Activated CD4-positive, alpha-beta T cell treated with anti-CD3 and anti-CD28 coated beads for 1 hour (primary cell): ENCODE measurements at places on chromosomes 16 and 17.
A peak's percentile ranks its signal among the peaks of the same experiment; 100 is the strongest.

DNA sequence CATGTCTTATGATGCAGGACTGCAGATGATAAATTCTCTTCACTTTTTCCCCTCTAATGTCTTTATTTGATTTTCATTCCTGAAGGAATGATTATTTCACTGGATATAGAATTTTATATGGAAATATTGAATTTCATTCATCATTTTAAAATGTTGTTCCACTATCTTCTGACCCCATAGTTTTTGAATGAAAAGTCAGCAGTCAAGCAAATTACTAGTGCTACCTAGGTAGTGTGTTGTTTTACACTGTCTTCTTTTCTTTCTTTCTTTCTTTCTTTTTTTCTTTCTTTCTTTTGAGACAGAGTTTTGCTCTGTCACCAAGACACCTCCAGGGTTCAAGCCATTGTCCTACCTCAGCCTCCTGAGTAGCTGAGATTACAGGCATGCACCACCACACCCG is 76.9 kb downstream of the WSB1 start:
- no peak for DNase-seq

DNA sequence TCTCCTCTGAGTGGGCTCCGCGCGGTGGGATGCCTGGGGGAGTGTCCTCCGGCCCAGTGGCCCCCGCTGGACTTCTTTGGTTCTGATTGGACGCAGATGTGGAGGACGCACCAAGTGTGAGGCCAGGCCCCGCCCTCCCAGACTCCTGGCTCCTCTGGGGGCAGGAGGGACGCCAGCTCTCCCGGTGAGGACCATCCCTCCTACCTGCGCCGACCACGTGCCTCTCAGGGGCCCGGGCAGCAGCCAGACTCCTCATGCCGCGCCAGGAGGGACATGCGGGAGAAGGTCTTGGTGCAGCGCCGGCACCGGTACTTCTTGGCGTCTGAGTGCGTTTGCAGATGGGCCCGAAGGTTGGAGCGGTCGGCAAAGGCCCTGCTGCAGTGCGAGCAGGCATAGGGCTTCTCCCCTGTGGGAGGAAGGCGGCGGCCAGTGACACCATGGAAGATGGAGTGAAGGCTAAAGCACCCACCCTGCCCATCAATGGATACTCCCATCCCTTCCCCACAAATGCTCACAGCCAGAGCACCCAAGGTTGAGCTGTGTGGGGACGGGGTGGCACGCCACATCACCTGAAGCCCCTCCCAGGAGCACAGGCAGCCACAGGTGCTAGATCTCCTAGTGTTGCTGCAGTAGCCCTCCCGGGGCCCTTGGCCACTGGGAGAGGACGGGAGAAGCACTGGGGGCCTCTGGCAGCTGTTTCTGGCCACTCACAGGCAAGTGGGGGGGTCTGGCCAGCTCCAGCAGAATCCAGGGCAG is 7.9 kb downstream of the SNAI3 start:
- DNase-seq = no peak

GRCh38 chr17:7987112-7987893 is 15.1 kb upstream of the GUCY2D start:
- no peak for DNase-seq

DNA sequence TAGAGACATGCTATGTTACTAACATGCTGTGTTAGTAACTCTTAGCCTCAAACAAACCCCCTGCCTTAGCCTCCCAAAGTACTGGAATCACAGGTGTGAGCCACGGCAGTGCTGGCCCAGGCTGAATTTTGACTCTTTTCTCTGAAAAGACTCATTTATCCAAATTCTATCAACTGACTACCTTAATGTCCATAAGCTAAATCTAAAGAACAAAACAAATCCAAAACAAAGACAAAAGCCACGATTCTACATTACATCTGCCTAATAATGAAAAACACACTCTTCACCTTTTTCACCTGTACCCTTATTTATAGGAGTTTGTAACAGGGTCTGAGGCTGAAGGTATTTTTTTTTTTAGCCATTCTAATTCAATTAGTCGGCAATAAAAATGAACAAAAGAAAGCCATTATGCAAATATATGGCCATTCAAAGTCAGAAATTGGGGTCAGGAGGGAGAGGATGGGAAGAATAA is 432.5 kb downstream of the RBFOX1 start:
- no peak for DNase-seq

- no peak for DNase-seq
Observed at GRCh38 chr17:13228225-13228624, 210.4 kb upstream of the ELAC2 start.

DNA sequence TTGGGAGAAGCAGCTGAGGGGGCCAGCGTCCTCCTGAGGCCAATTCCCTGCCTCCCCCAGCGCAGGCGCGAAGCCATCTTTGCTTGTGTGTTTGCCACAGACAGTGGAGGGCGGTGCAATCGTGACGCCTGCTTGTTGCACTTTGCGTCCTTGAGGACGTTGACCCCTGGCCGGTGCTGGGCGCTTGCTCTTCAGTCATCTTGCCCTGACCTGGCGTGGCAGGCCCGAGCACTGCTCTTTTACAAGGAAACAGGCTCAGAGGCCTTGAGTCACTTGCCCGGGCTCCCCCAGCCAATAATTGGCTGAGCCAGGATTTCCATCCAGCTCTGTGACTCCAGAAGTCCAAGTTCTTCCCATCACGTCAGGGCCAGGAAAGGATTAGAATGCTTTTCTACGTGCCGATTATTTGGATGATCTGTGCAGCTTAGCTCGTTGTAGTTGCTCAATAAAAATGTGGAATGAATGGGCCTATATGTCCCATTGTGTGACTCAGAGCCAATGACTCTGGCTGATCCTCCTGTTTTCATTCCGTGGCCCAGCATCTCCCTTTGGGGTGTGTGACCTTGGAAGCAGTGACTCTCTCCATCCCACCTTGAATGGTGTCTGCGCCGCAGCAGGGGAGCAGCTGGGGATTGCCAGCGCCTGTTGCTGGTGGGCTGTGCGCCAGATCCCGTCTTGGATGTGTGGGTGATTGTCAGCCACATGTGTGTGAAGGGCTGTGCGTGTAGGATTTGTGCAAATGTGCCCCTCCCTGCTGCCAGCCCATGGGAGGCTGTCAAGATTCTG is 214.1 kb downstream of the SEC14L1 start:
- DNase-seq = no peak

DNA sequence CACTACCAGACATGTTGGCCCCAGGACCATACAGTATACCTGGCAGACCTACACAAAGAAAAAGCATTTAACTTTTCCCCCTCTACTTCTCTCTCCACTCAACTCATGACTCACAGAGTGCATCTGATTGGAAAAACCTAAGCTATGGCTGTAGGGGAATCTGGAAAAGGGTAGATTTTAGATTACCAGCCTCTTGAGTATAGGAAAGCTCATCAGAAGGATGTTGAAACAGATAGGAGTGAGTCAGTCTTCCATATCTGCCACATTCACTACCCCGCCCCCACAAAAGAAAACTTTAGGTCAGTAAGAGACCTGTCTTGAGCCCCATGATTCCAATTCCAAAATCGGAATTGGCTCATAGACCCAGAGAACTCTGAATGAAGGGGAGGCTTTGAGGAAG is 12.3 kb downstream of the KRT9 start:
- no peak for DNase-seq

GRCh38 chr17:9936095-9936494 is 31.0 kb upstream of the RCVRN start:
- DNase-seq = no peak

- DNase-seq = no peak
Observed at GRCh38 chr17:7818746-7819645, 15.0 kb upstream of the KDM6B start.

DNA sequence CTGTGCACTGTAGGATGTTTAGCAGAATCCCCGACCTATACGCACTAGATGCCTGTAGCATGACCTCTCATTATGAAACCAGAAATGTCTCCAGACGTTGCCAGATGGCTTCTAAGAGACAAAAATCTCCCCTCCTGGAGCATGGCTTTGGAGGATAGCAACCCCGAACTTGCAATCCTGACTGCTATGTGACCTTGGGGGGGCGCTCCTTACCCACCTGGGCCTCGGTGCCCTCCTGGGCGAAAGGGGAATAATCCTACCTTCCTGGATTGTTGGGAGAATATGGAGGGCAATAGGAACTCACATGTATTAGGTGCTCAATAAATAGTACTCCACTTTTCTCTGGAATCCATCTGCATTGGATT is 8.1 kb downstream of the MRM1 start:
- no peak for DNase-seq

DNA sequence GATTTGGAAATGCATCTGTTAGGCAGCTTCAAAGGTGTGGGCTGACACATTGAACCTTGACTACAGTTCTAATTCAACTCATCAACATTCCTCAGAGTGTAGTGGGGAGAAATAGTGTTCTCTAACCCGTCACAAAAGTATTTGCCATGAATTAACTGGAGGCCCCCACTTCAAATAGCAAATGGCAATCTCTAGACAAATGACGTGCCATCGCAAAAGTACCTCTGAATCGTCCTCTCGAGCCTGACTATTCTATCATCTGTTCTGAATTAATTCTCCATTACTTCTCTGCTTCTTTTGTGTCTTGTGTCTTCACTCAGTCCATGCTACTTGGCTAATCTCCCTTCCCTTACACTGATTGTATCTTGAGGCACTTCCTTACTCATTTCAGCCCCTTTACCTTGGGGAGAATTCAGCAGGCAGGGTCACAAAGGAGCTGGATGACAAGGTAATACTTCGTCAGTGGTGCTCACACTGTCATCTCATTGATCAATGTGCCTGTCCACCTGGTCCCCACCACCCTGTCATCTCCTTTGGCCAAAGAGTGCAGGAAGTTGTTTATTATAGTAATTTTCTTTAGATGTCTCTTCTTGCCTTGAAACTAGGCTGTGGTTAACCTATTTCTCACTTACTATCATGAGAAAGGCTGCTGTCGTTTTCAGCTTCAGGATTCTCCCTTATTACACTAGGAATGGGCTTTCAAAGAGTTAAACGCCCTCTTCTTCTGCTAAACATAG is 108.4 kb downstream of the SYCE1L start:
- no peak for DNase-seq

GRCh38 chr17:59151591-59151990 is 3.4 kb downstream of the SKA2 start:
- DNase-seq = no peak

GRCh38 chr17:42675965-42676423 is 800 bp downstream of the PLEKHH3 start:
- DNase-seq = no peak

GRCh38 chr17:39598630-39599003 is 9.1 kb downstream of the NEUROD2 start:
- DNase-seq = no peak

DNA sequence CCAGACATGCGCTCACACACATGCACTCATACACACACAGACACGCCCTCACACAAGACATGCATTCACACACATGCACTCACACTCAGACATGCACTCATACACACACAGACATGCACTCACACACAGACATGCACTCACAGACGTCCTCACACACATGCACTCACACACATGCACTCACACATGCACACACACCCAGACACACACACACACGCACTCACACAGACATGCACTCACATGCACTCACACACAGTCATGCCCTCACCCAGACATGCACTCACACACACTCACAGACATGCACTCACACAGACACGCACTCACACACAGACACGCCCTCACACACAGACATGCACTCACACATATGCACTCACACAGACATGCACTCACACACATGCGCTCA is 2.1 kb upstream of the ZNF469 start:
- DNase-seq = no peak

DNA sequence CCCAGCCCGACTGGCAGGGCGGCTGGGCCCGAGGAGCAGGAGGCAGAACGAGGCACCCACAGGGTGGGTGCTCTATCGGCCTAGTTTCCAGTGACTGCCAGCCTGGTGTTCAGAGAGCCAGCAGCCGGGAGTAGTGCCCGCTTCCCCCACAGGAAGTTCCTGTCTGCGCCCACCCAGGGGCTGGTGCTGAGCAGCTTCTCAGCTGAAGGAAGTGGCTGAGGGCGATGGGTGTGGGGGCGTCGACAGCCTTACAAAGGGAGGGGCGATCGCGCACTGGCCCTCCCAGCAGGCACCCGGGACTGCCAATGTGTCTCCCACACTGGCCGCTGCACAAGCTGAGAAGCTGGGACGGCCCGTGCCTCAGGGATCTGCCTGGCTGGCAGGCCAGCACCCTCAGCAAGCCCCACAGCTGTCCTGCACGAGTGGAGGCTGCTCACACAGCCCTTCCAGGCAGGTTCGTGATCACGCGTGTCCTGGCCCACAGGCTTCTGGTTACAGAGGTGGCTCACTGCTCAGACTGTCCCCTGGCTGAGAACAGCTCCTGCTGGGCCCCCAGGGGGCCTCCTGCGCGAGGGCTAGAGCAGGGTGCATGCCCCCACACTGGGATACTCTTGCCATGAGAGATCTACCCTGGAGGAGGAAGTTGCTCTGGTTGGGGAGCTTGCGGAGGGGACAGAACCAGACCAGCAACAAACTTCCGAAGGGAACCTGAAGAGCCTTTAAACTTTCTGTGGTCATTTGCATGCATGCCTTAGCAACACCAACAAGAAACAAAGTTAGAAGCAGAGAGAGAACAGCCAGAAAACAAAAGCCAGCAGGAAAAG is 2.5 kb downstream of the RNF166 start:
- peak; percentile 44 for DNase-seq

- no peak for DNase-seq
Observed at GRCh38 chr16:78996790-78997189, 603.7 kb downstream of the MAF start.

DNA sequence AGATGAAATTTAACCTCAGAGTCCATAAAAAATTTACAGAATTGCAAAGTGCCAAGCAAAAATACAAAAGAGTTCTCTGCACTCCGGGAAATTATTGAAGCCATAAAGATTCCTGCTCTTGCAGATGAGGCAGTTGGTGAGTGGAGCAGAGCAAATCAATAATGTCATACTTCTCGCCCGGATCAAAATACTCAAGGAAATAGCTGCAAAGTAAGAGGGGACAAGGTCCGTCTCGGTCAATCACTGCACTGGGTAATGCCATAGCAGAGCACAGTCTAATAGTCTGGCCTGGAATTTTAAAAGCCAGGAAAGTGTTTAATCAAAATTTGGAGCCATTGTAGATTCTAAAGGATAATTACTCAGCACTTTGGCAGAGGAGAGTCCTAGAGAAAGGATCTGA is 58.9 kb downstream of the GP2 start:
- DNase-seq = no peak

- DNase-seq = no peak
Observed at GRCh38 chr16:89575247-89576152, at the start of gene CPNE7. TSS of gene CPNE7 (plus strand) at chr16:89575758. CDS start at chr16:89575898, 140 bp downstream.

- DNase-seq = no peak
Observed at GRCh38 chr17:29764748-29765147, 142.0 kb upstream of the CORO6 start.

GRCh38 chr17:33492731-33493265 is 199.7 kb upstream of the ASIC2 start:
- no peak for DNase-seq

- no peak for DNase-seq
Observed at GRCh38 chr16:75196836-75197235, 10.1 kb downstream of the CTRB2 start.

- DNase-seq = no peak
Observed at GRCh38 chr16:65657556-65657955, 535.7 kb upstream of the CDH11 start.

DNA sequence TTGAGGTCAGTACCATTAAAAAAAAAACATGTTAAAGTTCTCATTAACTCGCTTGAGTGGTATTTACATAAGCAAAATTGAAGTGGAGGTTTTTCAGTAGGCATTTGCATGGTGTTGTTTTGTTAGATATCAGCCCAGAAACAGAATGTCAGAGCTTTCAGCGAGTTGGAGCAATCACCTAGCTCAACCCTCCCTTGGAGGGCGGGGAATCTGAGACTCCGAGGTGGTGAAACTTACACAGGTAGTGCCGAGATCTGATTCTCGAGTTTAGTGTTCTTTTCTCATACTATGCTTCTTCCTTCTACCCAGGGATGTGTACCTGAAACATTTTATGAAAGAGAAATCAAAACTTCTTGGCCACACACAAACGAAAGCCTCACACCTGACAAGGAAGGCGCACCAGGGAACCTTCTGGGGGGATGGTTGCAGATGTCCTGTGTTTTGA is 6.6 kb downstream of the SEC14L1 start:
- DNase-seq = no peak
